A549 treated with ZK216348 at 1 μM for 4 hours (cell line): ENCODE measurements at places on chromosomes 5 and 9. TPM values are rescaled to one million over a fixed set of nuclear protein-coding genes. Genes with fewer than 3 reads are reported as not detected.

Gene SV2C
- total RNA-seq, result 0.01 to 0.02 TPM in 2 of 5 replicates, not detected in the others

Gene TNFSF15
- total RNA-seq, result 0.05 to 0.25 TPM (median 0.16 TPM) in 5 replicates

Gene GNA14
- 0.14 to 0.16 TPM in 2 of 5 replicates, not detected in the others for total RNA-seq

Gene APC
- 5.3 to 11.6 TPM (median 8.7 TPM) in 5 replicates for total RNA-seq

Gene IL4
- total RNA-seq, result not detected in 5 replicates

Gene RELL2
- total RNA-seq, result 2.2 to 5.2 TPM (median 3.9 TPM) in 5 replicates

Gene GRXCR2
- total RNA-seq, result not detected in 5 replicates

Gene QRFP
- not detected in 5 replicates for total RNA-seq

Gene IL6ST
- 33.7 to 75.0 TPM (median 69.8 TPM) in 5 replicates for total RNA-seq

Gene PCDHA9
- total RNA-seq, result 0.04 TPM in 1 of 5 replicates, not detected in the others

Gene GIN1
- 2.6 to 9.2 TPM (median 5.0 TPM) in 5 replicates for total RNA-seq

Gene ACTBL2
- total RNA-seq, result 0.09 to 0.12 TPM in 2 of 5 replicates, not detected in the others

Gene PCDHA11
- 0.04 to 0.20 TPM (median 0.08 TPM) in 5 replicates for total RNA-seq

Gene GABRA6
- total RNA-seq, result not detected in 5 replicates

Gene SPACA9
- total RNA-seq, result 4.0 to 6.2 TPM (median 4.3 TPM) in 5 replicates

Gene NRARP
- 1.9 to 7.2 TPM (median 5.6 TPM) in 5 replicates for total RNA-seq

Gene MYO10
- 40.3 to 53.4 TPM (median 43.2 TPM) in 5 replicates for total RNA-seq

Gene EPB41L4A
- 1.7 to 2.8 TPM (median 2.4 TPM) in 5 replicates for total RNA-seq

Gene OTULINL
- total RNA-seq, result 10.6 to 13.5 TPM (median 12.9 TPM) in 5 replicates

Gene PRELID2
- 6.6 to 9.2 TPM (median 8.2 TPM) in 5 replicates for total RNA-seq

Gene HRCT1
- 0.18 to 0.61 TPM (median 0.26 TPM) in 4 of 5 replicates, not detected in the other for total RNA-seq

Gene CDK9
- total RNA-seq, result 40.0 to 51.7 TPM (median 44.6 TPM) in 5 replicates

Gene NSA2
- total RNA-seq, result 120 to 193 TPM (median 124 TPM) in 5 replicates

Gene STK32A
- 0.20 to 0.74 TPM (median 0.29 TPM) in 5 replicates for total RNA-seq

Gene GBGT1
- 1.5 to 3.0 TPM (median 2.2 TPM) in 5 replicates for total RNA-seq
